ACHN (cell line): ENCODE measurements at places on chromosomes 12 and 14.

GRCh38 chr14:102474934-102475333 is 34.6 kb downstream of the ANKRD9 start:
- no peak for DNase-seq

DNA sequence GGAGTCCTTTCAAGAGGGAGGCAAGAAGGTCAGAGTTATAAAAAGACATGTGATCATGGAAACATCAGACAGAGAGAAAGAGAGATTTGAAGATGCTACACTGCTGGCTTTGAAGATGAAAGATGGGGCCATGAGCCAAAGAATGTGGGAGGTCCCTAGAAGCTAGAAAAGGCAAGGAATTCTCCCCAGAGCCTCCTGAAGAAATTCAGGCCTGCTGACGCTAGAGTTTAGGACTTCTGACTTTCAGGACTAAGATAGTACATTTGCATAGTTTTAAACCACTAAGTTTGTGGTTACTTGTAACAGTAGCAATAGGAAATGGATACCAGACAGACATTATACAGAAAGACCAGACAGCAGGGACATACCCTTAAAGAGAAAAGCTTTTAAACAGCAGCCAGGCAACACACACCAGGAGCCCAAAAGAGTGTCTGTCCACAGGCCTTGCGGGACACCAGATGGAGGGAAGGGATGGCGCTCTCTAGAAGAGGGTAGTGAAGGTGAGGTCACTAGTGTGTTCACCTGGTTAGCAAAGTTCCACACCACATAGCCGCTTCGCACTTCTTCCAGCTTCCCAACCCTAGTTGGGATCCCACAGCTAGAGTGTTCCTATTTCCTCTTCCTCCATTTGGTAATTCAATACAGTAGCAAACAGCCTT is 29.7 kb upstream of the CEBPE start:
- DNase-seq, result no peak

GRCh38 chr12:34405286-34406227 is 383.3 kb downstream of the ALG10 start:
- DNase-seq, result no peak

DNA sequence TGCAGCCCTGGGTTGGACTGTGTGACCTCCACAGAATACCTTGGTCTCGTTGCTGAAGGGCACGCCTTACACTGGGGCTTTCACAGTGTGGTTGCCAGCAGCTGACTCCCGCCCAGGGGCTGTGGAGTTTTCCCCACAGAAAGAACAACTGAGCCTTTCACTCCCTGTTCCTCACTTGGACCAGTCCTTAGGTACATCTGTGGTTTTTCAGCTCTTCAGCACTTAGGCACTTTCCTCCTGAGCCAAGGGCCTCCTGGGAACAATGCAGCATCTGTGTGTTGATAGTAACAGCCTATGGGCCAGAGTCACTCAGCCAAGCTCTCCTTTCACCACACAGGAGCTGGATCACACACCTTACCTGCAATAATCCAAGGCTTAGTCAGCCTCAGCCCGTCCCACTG is 25.0 kb downstream of the ERP27 start:
- no peak for DNase-seq

DNA sequence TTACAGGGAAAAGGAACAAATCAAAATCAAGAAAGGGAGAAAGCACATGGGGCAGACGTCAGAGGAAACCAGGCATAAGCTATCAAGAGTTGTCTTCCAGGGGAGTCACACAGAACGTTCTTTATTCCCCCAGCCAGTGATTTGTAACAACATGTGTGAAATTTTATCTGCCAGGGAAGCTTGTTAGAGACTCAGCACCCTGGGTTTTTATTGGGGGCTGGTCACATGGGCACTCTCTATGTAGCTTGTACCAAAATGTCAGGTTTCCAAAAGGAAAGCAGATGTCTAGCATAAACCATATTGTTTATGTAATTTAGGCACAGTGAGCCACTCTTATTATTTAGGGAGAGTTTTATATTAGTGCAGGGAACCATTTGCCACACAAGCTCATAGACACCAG is 440.4 kb upstream of the DCN start:
- no peak for DNase-seq

DNA sequence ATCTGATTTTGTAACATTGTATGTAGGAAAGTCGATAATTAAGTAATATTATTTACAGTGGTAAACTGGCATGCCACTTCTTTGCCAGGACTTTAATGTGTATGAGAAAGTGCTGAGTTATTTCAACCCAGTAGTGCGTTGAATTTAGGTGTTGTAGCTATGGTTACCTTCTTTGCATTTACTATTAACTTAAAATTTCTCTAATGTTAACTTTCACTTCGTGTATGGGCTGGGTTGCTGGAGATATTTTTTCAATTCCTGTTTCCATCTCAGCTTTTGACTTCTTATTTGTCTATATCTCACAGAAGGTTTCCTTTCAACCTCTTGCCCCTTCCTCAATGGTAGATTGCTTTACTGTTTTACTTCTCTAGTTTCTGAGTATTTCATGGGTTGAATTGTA is 1345.6 kb downstream of the FSCB start:
- DNase-seq, result no peak

DNA sequence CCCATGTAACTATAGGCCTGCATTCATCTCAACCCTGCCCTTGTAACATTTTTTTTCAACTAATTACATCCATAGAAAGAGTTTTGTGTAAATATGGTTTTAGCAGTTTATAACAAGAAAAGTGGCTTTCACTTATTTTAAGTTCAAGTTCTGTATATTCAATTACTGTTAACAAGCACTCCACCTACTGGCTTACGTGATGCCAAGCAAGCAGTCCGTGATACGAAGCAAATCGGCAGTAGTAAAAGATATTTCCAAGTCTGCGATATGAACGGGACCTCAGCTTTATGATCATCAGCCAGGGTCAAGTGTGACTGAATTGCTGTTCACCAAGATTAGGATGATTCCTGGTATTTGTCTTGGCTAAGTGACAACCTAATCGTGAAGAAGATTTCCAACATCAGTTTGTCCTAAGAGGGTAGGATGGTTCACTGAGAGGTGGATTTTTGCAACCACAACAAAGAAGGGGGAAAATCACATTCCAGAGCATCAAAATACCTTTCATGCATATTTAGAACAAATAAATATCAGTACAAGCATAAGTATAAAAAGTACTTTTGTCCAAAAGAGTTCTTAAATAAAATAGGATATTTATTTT is 456.2 kb downstream of the FOXG1 start:
- peak; percentile 48 for DNase-seq

DNA sequence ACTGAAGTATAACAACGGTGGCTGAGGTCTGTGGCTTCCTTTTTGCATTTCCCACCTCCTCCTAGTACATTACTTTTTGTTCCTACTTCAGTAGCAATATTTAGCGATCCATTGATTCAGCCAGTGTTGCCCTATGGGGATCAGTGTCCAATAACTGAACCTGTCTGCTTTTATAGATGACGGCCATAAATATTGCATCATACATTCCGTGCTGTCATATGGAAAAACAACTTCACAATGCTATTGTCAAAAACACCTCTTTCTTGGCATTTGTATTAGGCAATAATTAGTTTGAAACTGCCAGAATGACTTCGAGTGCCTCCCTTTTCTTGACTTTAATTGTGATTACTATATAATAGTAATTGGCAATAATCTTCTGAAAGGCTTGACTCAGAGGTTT is 149.5 kb downstream of the PRIMA1 start:
- no peak for DNase-seq

- DNase-seq, result no peak
Measured at GRCh38 chr12:102548543-102548942, 68.2 kb upstream of the IGF1 start.

- DNase-seq, result no peak
Measured at GRCh38 chr14:102605029-102605428, 12.6 kb downstream of the RCOR1 start.

GRCh38 chr12:2895511-2895910 is 4.8 kb downstream of the TULP3 start:
- DNase-seq, result no peak

DNA sequence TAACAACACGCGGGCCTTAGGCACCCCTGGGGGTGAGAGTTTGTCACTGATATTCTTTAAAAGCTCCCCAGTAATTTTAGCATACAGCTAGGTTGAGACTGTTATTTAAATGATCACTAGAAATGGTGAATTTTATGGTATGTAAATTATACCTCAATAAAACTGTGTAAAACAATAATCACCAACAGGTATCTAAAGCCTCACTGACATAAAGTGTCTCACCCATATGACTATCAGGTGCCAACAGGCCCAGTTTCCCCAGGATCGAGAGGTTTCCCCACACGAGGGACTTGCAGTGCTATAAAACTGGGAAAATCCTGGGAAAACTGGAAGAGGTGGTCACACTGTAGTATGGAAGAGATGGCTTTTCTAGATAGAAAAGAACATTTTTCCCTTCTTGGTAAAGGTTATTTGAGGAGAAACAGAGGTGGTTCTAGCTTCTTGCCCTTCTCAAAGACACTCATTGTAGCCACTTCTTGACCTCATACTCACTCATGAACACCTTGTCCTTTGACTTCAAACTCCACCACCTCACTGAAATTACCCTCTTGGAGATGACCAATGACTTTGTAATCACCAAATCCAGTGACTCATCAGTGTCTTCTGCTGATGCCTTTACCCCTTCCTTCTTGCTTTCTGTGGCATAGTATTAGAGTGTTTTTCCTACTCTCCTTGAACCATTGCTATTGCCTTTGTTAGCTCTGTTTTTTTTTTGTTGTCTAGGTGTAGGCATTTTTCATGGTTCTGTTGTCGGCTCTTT is 24.8 kb upstream of the NUBPL start:
- no peak for DNase-seq

DNA sequence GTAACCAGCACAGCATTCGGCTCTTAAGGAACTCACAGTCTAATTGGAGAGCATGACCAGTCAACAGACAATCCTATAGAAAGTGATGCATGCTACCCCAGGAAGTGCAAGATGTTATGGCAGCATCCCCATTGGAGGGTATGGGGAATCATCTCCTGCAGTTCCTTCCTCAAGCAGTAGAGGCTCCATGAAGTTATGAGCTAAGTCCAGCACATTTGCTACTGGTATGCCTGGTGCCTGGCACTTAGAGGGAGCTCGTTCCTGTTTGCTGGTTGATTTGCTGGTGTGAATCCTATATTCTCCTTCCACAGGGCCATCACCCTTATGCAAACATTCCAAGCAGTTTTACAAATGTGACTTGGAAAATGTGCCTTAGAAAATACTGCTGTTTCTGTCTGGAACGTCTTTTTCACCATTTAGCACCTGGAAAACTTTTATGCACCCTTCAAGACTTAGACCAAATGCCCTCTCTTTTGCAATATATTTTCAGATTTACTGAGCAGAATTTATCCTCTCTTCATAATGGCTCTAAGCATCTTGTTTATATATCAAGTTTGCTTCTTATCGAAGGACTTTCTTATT is 136.1 kb upstream of the WSCD2 start:
- DNase-seq, result peak; percentile 76

GRCh38 chr12:53295070-53295890 is at the start of gene PFDN5:
TSS of gene PFDN5 (plus strand) at chr12:53295542. CDS start at chr12:53295568, 26 bp downstream.
- DNase-seq, result peak; percentile 91

DNA sequence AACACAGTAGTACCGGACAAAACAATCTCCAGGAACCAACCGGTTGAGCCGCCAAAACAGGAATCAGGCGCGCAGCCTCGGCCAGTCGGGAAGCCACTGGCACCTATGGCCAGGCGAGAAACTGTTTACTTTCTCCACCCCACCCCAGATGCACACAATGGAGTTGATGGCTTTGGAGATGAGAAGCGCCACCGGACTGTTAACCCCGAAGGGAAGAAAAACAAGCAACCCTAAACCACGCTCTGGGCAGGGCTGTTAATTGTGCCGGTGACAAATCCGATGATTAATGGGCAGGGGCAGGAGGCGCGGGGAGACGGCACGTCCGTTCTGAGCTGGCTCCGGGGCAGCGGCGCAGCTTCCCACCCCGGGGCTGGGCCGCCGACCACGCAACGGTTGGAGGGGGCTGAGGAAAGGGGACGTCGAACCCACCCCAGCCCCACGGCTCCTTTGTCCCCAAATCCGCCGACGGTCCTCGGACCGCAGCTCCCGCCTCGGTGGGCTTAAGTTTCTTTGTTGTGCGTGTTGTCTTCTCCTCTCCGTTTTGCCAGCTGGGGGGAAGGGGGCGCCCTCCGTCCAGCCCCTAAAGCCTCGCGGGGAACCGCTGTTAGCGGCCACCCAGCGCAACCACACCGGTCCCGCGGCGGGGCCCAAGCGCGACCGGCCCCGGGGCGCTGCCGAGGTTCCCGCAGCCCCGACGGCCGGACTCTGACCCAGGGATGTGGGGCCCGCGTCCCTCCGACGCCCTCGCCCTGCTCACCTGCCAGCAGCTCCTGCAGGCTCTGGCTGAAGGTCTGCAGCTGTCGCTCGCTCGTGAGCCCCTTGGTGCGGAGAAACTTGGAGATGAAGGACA is 790 bp downstream of the BTG1 start:
- DNase-seq, result peak; percentile 58

DNA sequence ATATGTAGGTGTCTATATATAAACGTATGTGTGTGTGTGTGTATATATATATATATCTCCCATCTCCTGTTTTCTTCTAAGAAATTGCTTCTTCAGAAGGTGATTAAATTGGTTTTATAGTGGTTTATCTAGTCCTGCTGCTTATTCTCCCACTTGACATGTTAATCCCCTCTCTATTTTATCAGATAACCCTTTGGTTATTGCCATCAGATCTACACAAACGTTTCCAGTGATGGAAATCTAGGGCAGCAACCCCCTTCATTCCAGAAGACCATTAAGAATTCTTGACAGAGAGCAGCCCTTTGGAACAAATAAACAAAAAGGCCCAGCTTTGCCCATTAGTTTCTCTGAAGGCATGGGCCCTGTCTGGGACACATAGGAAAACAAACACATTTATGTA is 34.2 kb upstream of the YARS2 start:
- no peak for DNase-seq

DNA sequence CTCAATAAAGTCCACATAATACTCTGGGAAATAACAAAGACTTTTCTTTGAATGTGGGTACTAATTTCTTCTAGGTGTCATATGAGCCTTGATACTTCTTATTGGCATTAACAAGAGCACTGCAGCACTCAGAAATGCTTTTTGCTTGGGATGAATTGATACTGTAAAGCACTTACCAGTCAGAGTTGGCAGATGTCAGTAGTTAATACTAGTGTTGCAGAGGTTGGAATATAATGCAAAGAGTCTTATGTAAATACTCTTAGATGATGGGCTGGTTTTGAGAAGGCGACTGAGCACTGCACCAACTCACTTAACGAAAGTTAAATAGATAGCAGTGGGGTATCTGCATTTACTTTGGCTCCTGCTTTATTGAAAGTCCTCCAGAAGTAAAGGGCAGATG is 25.6 kb upstream of the MBIP start:
- no peak for DNase-seq

DNA sequence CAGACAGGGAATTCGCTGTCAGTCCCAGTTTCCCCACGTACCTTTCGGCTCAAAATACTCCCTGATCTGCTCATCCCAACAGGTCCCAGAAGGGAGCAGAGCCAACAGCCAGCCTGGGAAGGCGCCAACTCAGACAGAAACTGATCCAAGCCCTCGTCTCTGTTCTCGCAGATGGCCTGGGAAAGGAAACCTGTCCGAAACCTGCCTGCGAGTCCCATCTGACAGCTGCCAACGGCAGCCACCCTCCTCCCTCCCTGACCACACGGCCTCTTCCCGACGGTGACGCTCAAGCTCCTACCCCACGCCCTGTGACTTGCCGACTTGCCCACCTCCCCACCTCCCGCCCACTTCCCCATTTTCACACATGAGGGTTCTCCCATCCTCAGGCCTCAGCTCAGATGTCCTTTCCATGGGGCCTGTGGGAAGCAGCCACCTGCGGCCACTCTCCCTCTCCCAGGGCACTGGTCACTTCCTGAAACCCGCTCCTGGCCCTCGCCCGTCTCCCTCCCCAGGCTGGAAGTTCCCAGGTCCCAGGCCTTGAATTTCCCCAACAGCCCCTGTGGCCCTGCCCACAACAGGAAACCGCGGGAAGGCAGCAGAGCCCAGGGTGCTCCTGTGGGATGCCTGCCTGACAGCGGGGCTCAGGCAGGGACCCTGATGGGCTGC is 60.9 kb upstream of the FBRSL1 start:
- no peak for DNase-seq
